Mammary epithelial cell (primary cell): ENCODE measurements at places on chromosomes 12 and 14.

DNA sequence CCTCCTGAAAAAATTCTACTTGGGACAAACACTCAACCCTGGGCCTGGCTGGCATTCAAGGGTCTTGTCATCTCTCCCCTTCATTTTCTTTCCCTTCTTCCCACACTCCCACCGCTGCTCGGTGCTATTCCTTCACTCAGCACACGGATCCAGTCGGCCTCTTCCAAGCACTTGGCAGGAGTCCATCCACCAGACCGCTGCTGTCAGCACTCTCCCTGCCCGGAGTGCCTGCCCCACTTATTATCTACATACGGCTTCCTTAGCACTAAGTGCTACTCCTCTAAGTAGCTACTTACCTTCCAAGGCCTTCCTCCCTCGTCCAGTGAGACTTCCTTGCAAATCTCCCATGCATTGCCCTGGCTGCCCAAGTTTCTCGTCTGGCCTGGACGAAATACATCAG lies 29.8 kb downstream of the CALM1 start:
- no peak for DNase-seq

GRCh38 chr12:1857821-1858220 lies 37.5 kb downstream of the LRTM2 start:
- no peak for DNase-seq

DNA sequence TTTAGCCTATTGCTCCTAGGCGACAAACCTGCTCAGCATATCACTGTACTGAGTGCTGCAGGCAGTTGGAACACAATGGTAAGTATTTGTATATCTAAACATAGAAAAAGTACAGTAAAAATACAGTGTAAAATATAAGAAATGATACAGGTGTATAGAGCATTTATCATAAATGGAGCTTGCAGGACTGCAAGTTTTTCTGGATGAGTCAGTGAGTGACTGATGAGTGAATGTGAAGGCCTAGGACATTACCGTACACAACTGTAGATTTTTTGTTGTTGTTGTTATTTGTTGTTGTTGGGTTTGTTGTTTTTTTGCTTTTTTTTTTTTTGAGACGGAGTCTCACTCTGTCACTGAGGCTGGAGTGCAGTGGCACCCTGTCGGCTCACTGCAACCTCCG lies 33.4 kb downstream of the PNMA1 start:
- no peak for DNase-seq

- DNase-seq: no peak
These were observed 40.3 kb upstream of the NUAK1 start for GRCh38 chr12:106179086-106179485.

DNA sequence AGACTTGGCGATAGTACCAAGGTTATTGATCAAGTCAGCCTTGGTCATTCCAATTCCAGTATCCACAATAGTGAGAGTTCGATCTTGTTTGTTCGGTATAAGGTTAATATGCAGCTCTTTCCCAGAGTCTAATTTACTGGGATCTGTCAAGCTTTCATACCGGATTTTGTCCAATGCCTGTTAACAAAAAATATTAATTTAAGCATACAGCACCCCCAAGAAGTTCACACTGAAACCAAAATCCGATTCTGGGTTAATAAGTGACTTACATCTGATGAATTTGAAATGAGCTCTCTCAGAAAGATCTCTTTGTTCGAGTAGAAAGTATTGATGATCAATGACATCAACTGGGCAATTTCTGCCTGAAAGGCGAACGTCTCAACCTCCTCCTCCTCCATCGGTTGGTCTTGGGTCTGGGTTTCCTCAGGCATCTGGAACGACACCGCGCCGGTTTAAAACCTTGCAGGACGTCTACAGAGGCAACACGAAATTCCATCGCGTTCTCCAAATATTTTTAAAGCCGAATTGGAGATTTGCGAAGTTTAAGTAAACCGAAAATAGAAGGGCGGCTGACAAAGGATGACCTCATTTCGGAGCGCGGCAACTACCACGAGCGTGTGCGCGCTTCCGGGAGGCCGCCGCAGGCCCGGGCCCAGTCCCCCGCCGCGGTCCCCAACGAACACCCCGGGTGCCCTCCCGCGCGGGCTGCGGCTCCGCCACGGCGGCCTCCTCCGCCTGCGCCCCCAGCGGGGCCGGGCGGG lies 716 bp downstream of the HSP90AA1 start:
- peak; percentile 46 for DNase-seq

DNA sequence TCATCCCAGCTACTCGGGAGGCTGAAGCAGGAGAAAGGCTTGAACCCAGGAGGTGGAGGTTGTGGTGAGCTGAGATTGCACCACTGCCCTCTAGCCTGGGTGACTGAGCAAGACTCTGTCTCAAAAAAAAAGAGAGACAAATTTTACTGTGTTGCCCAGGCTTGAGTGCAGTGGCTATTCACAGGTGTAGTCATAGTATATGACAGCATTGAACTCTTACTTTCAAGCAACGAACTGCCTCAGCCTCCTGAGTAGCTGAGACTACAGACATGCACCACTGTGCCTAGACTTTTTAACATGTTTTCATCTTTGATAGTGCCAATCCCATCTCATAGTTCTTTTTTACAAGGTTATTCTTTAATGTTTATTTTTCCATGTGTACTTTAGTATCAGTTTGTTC lies 13.7 kb downstream of the ARID2 start:
- DNase-seq: peak; percentile 6

- no peak for DNase-seq
These were observed 81.4 kb downstream of the PAPOLA start for GRCh38 chr14:96583569-96584041.
